ENCODE measurements at places on chromosomes 11 and 22. TPM values are rescaled to one million over a fixed set of nuclear protein-coding genes. Genes with fewer than 3 reads are reported as not detected.
A peak's percentile ranks its signal among the peaks of the same experiment; 100 is the strongest.

GRCh38 chr11:69335781-69336405 lies 41.9 kb downstream of the MYEOV start:
- no peak for DNase-seq

DNA sequence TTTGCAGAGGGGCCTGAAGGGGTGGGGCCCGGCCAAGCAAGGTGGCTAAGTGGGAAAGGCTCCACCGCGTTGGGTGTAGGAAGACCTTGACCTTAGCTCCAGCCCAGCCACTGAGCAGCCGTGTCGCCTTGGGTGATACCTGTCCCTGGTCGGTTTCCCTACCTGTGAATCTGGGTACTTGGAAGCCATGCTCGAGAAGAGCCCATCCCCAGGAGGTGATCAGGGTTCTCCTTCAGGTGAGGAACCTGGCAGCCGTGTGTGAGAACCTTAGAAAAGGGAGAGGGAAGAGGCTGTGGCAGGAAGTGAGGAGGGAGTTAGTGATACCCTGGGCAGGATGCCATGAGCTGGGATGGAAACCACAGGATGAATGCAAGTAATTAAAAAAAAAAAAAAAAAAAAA lies 21.6 kb downstream of the PPARA start:
- DNase-seq, result no peak

- no peak for DNase-seq
Observed at GRCh38 chr11:100741866-100742625, 55.0 kb downstream of the ARHGAP42 start.

GRCh38 chr11:94417386-94417987 lies 16.3 kb upstream of the GPR83 start:
- DNase-seq, result peak; percentile 40

GRCh38 chr22:27317971-27318428 lies 483.6 kb downstream of the MN1 start:
- no peak for DNase-seq

- no peak for DNase-seq
Observed at GRCh38 chr11:29318134-29318845, 698.5 kb downstream of the KCNA4 start.

RTN4RL2 gene
- polyA plus RNA-seq, result 34.7 TPM

Measured in muscle of back (tissue), 13 donors.